ENCODE measurements at places on chromosomes 16 and 17.

DNA sequence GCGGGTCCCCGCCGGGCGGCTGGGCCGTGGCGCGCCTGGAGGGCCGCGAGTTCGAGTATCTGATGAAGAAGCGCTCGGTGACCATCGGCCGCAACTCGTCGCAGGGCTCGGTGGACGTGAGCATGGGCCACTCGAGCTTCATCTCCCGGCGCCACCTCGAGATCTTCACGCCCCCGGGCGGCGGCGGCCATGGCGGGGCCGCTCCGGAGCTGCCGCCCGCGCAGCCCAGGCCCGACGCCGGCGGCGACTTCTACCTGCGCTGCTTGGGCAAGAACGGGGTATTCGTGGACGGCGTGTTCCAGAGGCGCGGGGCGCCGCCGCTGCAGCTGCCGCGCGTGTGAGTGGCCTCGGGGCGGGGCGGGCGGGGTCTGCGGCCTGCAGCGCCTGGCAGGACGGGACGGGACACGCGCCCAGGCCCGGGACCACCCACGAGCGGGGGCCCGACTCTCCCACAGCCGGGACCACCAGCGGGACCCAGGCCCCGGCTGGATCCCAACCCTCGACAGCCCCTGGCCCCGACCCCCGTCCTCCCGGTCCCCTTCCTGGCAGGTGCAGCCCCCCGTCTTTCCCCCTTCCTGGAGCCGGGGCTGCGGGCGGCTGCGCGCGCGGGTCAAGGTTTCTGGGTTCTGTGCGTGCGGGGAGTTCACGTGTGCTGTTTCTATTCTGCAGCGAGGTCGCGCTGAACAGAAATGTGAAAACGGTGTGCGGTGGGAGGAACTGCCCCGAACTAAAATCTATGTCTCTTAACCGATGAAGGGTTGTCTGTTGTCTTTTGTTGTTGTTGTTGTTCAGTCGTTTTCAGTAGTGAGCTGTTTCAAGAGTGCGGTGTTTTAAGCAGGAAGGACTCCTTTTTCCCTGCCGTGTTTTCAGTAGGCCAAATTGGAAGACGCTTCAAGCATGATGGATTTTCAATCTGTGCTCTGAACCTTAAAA, 705 bp downstream of the FOXK2 start:
- no peak for DNase-seq

DNA sequence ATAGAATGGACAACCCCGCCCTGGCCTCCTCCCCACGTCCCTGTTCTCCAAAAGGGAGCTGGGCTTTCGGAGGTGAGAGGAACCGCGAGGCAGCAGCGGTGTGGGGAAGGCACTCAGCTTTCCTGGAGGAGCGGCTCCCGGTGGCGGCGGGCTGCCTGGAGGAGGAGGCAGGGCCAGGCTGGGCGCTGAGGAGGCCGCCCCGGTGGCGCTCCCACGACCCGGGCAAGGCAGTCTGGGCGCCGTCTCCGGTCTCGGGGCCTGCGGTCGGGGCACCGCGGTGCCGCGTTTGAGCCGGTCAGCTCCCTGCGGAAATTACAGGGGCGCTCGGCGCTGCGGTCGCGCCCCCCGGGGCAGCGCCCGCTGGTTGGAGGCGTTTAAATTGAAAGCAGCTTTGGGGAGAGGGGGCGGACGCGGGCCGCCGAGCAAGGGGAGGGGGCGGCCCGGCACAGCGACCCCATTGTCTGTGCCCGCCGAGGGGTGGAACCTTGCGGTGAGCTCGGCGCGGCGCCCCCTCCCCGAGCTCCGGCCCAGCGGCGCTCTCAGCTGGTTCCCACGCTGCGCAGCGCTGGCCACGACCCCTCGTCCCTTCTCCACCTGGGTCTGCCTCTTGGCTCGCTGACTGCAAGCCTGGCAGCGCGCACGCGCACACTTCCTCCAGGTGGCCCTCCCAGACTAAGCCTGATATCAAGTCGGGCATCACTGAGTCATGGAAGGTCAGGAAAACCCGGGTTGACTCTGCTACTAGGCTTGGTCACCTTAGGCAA, 58.7 kb upstream of the DLX4 start:
- DNase-seq, result no peak

DNA sequence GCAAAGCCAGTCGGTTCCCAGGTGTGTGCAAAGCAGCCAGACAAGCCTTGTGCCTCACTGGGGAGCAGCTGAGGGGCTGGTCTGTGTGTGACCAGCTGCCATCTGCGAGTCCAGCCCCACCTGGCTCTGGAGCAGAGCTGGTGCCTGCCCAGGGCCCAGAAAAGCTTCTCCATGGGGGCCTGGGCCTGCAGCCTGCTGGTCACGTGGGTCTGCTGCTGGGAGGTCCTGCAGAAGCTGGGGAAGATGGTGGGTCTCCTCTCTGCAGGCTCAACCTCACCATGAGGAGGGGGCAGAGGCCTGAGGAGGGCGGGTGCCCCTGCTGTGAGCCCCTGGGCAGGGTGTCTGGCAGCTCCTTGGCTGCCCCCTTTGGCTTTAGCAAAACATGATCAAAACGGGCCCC, 71.9 kb downstream of the ENGASE start:
- DNase-seq, result no peak

DNA sequence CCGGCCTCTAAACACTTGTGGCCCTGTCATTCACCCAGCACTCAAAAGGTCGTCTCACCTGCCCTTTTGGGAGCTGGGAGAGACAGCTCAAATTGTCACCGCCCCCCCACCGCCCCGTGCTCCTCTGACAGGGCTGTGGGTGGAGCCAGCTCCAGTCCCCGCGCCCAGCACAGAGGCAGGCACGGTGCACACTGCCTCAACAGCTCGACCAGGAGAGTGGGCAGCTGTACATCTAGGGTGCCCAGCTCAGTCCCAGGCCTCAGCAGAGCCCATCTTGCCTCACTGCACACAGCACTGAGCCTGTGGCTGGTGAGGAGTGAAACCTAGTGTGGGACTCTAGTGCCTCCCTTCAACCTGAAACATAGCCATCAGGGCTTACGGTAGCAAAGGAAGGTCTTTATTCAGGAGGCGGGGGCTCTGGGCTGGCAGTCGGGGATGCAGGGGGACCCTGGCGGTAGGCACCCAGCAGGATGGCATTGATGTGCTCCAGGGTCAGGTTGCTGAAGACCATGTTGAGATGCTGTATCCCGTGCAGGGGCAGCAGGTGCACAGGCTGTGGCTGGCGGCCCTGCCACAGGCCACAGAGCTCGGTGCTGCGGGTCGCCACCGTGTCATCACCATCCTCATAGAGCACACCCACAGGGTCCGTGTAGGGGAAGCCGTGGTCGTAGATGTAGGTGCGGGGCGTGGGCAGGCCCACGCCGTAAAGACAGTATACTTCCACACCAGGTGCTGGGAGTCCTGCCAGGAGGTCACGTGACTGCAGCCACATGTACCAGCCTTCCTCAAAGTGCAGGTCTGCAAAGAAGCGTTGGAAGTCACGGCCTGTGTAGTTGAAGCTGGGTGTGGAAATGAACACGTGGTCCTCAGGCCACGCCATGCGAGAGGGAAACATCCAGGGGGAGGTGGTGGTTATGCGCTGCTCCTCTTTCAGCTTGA, 3.1 kb upstream of the PSMB10 start:
- peak; percentile 8 for DNase-seq

- DNase-seq, result no peak
Measured at GRCh38 chr17:76011951-76012350, 11.3 kb downstream of the CDK3 start.

- DNase-seq, result no peak
Measured at GRCh38 chr16:56369202-56369601, 56.1 kb downstream of the AMFR start.

DNA sequence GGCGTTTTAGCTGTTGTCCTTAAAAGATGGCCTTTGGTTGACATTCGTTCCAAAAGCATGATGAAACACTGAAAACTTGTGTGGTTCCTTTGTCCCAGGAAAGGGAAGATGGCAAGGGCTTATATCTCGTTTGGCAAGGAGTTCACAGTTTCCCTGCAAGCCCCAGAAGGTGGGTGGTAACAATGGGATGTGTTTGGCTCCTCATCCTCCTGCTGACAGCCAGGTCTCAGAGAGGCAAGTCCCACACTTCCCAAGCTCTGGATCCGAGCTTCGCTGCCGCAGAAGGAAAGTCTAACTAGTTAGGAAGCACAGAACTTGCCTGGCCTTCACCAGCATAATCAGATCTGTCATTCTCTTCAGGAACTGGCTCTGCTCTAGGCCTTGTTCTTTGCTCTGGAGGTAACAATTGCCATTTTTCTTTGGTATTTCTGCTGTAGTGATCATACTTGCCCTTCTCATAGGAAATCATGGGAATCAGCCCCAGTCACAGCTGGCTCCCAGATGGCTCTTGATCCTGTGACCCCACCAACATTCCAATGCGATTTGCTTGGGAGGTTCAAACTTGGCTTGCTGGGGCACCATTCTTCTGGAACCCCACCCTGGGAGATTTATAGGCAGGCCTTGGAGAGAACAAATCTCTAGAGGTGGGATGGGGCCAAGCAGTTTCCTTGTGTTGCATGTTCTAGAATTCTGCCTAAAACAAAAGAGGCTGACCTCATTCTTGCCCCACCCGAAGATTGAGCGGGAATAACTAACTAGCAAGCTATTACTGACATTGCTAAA, 17.9 kb downstream of the KPNA2 start:
- DNase-seq, result no peak

DNA sequence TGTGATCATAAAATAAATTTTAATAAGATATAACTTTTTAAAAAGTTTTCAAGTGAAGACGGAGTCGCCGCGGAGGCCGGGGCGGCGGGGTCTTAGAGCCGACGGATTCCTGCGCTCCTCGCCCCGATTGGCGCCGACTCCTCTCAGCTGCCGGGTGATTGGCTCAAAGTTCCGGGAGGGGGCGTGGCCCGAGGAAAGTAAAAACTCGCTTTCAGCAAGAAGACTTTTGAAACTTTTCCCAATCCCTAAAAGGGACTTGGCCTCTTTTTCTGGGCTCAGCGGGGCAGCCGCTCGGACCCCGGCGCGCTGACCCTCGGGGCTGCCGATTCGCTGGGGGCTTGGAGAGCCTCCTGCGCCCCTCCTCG, at the start of gene FOXC2:
Gene FOXC2 (plus strand): TSS at position 229 of the 365 bp plus-strand sequence. CDS start 507 bp downstream, outside the sequence.
- no peak for DNase-seq

DNA sequence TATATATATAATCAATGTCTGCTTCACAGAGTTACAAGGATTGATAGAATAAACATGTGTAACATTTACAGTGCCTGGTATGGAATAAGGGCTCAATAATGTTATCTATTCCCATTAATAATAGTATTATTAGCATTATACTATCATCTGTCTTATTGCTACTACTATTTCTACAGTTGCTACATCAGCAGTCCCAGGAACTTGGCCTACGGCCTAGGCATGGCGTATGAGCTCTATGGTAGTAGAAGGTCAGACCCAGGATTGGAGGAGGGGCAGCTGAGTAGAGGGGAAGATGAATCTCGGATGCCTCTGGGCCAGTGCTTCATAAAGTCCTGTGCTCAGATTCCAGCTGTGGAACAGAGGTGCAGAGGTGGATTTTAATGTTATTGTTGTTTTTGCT, 146.3 kb upstream of the TBX2 start:
- no peak for DNase-seq

- DNase-seq, result no peak
Measured at GRCh38 chr16:19817122-19817521, 67.5 kb downstream of the GPRC5B start.

DNA sequence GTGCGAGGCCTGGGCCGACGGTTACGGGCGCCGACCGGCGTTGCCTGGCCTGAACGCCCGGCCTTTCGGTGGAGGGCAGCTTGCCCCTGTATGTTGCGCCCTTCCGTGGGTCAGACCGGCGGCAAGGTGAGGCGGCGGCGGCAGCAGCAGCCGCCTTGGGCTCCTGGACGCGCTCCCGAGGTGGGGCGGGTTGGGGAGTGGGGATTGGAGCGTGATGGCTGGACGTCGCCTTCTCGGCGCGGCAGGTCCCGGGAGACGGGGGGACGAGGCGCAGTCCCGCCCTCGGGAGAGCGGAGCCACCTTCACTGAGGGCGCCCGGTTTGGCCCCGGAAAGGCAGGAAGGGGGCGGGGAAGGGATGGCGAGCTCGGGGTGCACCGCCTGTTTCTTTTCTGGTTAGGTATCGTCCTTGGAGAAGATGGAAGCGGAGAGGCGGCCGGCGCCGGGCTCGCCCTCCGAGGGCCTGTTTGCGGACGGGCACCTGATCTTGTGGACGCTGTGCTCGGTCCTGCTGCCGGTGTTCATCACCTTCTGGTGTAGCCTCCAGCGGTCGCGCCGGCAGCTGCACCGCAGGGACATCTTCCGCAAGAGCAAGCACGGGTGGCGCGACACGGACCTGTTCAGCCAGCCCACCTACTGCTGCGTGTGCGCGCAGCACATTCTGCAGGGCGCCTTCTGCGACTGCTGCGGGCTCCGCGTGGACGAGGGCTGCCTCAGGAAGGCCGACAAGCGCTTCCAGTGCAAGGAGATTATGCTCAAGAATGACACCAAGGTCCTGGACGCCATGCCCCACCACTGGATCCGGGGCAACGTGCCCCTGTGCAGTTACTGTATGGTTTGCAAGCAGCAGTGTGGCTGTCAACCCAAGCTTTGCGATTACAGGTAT, 671 bp downstream of the DGKE start:
- DNase-seq, result peak; percentile 51

- no peak for DNase-seq
Measured at GRCh38 chr17:35011671-35012216, 31.4 kb downstream of the LIG3 start.

DNA sequence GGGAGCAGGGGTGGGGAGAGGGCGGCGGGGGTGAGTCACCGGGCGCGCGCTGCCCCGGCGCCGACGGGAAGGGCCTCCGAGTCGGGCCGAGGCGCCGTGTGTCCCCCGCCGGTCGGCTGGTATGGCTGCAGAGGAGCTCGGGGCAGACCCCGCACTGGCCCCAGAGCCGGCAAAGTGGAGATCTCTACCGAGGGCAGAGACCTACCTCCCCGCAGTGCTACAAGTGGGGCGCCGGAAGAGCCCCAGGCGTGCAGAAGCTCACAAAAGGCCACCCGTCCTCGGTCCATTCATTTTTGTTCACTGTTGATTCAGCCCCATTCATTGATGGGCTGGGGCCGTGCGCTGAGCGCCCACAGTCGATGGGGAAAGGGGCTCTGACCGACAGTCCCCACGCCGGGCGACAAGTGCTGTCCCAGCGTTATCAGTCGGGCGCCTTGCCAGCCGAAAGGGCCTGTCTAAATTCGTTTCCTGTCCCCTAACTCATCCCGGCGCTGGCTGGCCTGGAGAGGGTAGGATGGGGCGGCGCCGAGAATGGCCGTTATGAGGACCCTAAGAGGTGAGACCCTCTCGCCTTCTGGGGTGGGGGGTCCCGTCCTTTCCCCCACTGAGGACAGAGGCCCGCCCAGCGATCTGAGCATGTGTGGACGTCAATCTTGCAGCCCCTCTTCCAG, 709 bp upstream of the ENO3 start:
- no peak for DNase-seq

DNA sequence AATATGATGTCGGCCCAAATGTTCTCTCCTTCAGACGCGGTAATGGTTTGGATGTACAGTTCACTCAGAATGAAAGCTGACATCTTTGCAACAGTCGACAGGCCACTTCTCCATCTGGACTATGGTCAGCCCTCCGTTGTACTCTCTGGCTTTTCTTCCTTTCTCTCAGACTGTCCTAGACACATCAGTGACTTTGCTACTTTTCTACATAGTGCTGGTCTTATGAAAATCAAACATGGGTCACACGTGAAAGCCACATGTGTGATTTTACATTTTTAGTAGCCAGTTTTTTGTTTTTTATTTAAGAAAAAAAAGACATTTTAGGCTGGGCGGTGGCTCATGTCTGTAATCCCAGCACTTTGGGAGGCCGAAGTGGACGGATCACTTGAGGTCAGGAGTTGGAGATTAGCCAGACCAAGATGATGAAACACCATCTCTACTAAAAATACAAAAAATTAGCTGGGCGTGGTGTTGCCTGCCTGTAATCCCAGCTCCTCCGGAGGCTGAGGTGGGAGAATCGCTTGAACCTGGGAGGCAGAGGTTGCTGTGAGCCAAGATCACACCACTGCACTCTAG, 644.1 kb downstream of the KCNJ2 start:
- no peak for DNase-seq

- DNase-seq, result no peak
Measured at GRCh38 chr16:87627542-87628245, 25.4 kb downstream of the JPH3 start.

All from stimulated activated CD8-positive, alpha-beta memory T cell treated with anti-CD3 and anti-CD28 coated beads, Interleukin-2, amount 100 ng/mL, for 1 hour (primary cell).